IPS DF 6.9 (cell line): ENCODE measurements at places on chromosomes 1 and 21.

DNA sequence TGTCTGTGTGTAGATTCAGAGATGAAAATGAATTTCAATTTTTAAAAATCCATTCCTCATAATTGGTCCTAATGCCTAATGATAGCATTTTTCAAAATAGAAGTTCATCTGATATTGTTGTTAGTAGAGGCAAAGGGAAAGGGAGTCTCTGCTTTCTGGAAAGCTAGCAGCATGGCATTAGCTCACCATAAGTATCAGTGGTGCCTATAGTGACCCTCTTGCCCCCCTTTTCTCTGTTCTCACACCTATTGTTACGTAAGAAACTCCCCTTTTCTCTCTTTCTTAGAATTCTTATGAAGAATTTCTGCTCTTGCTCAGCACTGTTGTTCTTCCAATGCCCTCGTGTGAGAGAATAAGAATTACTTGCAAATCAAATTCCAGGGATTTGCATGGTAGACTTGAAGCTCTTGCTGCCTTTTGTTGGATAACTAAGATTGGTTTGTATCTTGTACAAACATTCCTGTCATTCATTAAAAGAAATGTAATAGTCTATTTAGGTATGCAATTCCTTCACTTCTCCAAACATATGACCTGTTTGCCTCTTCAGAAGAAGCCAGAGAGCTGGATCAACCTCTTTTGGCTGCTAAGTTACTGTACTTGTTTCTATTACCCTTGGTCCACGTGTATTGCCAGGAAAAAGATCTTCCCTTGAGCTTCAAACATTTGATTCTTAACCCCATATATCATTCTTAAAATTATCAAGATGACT lies 69.2 kb upstream of the MAGI3 start:
- DNase-seq, result no peak

DNA sequence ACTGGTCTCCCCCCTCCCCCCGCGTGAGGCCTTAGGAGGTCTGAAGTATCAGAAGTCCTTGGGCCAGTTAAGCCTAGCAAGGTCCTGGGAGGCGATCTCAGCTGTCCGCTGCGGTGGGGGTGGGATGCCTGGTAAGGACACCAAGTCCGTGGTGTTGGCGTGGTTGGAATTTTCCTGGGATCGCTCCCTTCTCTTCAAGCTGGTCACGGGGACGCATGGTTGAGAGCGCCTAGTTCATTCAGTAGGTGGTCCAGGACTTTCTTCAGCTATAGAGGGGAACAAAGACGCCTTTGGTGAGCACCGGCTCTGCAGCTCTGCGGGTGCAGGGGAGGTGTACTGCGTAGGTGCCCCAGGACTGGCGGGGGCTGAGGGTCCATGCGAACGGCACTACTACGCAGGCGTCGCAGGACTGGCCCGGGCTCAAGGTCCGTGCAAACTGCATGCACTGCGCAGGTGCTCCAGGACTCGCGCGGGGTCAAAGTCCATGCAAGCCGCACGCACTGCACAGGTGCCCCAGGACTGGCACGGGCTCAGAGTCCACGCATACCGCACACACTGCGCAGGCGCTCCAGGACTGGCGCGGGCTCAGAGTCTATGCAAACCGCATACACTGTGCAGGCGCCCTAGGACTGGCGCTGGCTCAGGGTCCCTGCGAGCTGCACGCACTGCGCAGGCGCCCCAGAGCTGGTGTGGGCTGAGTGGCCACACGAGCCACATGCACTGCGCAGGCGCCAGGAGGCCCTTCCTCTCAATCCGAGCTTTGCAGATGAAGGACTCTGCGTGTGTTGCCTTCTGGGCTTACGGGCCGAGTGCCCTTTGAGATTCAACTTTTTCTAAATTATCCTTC lies 36.6 kb upstream of the HMGN1 start:
- no peak for DNase-seq

GRCh38 chr1:204102739-204103430 lies 30.0 kb downstream of the SOX13 start:
- no peak for DNase-seq

GRCh38 chr1:18940303-18941020 lies 16.0 kb downstream of the IFFO2 start:
- no peak for DNase-seq

GRCh38 chr1:3662080-3662671 lies 9.9 kb downstream of the TP73 start:
- no peak for DNase-seq

- no peak for DNase-seq
Measured at GRCh38 chr1:43577655-43578542, 47.2 kb downstream of the PTPRF start.

DNA sequence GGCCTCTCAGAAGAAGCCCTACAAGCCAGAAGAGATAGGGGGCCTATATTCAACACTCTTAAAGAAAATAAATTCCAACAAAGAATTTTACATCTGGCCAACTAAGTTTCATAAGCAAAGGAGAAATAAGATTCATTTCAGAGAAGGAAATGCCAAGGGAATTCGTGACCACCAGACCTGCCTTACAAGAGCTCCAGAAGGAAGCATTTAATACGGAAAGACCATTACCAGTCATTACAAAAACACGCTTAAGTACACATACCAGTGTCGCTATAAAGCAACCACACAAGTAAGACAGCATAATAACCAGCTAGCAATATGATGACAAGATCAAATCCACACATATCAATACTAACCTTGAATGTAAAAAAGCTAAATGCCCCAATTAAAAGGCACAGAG lies 704.9 kb upstream of the CHRM3 start:
- no peak for DNase-seq

DNA sequence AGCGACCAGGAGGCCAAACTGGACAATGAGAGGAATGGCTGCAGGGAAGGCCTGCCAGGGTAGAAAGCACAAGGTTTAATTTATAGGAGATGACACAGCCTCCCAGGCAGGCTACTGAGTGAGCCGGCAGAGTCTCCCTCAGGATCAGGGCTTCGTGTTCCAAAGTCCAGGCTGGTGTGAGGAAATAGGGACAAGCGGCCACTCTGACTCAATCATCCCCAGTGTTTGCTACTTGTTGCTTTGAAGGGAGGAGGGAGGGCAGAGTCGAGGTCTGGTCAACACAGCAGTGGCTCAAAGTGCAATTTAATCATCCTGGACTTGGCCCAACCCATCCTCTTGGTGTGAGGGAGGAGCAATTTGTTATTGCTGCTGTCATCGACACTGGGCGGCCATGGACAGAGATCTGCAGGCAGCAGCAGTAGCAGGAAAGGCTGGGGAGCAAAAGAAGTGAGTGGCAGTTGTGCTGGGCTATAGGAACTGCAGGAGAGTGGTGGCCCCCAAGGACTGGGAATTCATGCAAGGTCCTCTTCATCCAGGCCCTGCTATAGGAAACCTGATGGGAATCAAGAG lies 27.5 kb downstream of the TBX15 start:
- DNase-seq, result no peak

GRCh38 chr1:153312570-153313186 lies at the start of gene PGLYRP3:
Gene PGLYRP3, minus strand, starts transcription at chr1:153312952. Its CDS starts 2,287 bp downstream, at chr1:153310665.
- no peak for DNase-seq

GRCh38 chr1:6129313-6129712 lies 50.8 kb downstream of the CHD5 start:
- DNase-seq, result no peak

DNA sequence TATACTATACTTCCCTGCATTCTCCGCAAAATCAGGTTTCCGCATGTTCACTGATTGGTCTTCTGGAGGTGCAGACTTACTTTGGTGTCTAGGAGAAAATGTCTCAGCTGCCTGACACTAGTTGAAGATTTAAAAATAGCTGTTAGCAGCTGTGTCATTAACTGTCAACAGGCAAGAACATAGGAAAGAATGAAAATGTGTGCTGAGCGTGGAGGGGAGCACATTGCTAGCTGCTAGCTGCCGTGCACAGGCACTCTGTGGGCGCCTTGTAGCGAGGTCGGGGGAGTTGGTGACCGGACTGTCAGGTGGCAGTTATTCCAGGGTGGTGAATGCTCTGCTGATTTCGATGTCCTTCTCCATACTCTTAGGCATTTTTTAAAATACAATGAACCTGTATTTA lies 5.2 kb downstream of the FAAH start:
- no peak for DNase-seq

DNA sequence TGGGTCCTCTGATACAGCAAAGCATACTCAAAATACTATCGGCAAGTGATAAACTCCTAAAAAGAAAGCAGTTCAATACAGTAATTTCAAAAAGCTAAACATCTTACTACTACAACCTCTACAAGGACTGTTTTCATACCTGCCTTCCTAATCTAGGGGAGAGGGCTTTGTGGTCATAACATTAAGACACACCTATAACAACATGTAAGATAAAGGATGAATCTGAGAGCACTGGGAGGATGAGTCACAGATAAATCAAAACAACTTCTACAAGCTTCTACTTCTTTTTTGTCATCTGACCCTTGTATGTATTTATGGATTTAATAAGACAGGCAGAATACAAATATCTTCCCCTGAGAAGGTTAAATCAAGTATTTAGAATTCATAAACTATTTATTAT lies 40.0 kb downstream of the LTN1 start:
- no peak for DNase-seq

- no peak for DNase-seq
Measured at GRCh38 chr1:3625151-3625907, 514 bp downstream of the TPRG1L start.

- no peak for DNase-seq
Measured at GRCh38 chr1:52634111-52634510, 1.1 kb downstream of the SHISAL2A start.

DNA sequence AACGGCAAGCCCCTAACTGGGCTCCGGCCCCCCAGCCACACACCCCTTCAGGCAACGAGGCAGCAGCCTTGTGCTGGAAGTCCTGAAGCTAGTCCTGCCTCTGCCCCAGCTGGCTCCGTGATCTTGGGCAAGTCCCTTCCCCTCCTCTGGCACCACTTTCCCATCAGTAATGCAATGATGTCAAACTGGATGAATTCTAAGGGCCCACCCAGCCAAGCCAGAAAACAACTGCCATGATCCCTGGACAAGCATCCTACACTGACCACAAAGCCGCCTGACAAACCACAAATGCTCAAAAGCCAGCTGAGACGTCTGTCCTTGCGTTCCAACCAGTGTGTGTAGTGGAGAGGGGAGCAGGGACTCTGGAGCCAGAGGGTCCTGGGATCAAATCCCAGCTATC lies 26.8 kb downstream of the IFFO2 start:
- no peak for DNase-seq

GRCh38 chr1:64268653-64269557 lies 65.5 kb downstream of the UBE2U start:
- peak; percentile 39 for DNase-seq

DNA sequence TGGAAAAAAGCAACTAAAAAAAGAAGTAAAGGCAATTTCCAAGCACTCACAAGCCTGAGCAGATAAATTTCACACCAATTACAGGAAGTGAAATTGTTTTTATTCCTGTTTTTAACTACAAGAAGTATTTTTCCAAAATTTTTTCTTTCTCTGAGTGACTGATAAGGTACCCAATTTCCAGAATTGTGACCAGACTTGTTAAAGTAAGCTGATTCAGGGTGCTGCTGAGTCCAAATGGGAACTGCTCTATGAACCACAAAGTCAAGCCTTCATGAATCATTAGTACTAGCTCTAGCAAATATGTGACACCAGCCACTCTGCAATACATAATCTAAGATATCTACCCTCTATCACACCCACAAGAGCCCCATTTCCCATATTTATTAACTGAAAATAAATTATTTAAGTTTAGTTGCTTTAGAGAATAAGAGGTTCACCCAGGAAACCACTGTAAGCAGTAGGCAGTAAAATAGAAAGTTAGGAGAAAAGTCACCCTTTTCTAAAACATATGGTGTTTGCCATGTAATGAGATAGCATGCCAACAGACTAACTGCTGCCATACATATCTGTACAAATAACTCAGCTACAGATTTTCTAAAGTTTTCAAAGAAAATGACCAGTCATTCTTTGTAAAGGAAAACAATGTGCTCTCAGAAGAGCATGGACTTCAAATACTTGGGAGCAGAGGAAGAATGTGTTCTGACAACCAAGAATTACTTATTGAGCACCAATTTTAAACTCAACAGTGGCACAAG lies 43.1 kb upstream of the TNFSF18 start:
- DNase-seq, result no peak

- no peak for DNase-seq
Measured at GRCh38 chr1:109309347-109309746, 2.5 kb upstream of the MYBPHL start.

GRCh38 chr21:35720208-35720731 lies 340.1 kb downstream of the SETD4 start:
- DNase-seq, result no peak

GRCh38 chr21:44540741-44541288 lies 820 bp upstream of the KRTAP10-1 start:
- DNase-seq, result no peak

DNA sequence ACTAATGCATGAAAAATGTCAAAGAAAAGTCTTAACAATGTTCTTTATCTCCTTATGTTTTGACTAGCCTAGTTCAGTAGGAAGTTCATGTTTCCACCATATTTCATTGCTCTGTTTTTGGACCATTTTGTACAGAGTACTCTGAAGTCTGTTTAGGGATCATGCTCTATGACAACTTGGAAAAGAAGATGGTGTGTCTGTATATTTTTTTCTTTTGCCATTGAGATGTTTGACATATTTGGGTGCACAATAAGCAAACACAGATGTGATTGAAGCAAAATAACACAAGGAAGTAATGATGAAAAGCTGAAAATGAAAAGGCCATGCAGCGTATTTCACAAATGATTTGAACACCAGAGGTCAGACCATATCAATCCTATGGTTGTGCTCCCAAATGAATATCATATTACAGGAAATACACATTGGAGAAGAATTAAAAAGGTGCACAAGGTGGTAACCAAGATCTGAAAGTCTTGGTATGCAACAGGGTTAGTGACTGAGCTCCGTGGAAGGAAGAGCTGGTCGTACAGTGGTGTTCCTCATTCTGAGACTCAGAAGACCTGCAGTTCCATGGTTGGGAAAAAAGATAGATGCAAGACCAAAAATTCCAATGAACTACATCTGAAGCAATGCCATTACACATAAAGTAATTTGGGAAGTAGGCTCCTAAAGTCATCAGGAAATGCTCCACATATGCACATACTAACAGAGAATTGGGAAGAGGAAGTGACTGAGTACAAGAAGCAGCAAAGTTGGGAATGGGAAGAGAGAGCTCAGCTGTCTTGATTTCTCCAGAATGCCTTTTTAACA lies 463.5 kb downstream of the LMO4 start:
- DNase-seq, result no peak

- no peak for DNase-seq
Measured at GRCh38 chr1:206809504-206810084, 37.3 kb upstream of the IL10 start.

GRCh38 chr1:202630541-202630940 lies 79.7 kb downstream of the SYT2 start:
- no peak for DNase-seq

- DNase-seq, result no peak
Measured at GRCh38 chr1:206839857-206840256, 25.6 kb upstream of the IL20 start.

GRCh38 chr1:25629836-25630235 lies 13.2 kb downstream of the MAN1C1 start:
- no peak for DNase-seq
